ENCODE measurements at places on chromosomes 16 and 17. TPM values are rescaled to one million over a fixed set of nuclear protein-coding genes. Genes with fewer than 3 reads are reported as not detected.

DNA sequence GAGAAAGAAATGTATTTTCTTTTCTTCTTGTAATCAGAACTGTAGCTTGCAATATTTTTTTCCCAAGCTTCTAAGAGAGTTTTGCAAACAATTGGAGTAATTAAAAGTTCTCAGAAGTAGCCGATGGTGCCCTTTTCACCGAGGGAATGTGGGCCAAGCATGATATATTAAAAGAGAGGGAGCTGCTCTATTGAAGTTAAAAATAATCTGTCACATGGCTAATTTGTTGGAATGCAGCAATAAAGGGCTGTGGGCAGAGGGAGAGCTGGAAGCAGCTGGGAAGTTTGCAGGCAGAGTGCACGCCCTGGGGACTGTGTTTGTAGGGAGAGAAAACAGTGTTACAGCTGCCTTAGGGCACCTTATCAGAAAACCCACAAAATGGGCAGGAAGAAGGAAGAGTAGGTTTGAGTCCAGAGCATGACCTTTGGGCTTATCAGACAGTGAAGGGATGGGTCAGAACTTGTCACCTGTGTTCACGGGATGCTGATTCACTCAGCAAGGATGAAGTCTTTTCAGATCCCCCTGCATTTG is 18.5 kb upstream of the TERF2 start:
- peak; percentile 31 for DNase-seq

GRCh38 chr16:27333549-27333948 is 19.8 kb downstream of the IL4R start:
- no peak for DNase-seq

DNA sequence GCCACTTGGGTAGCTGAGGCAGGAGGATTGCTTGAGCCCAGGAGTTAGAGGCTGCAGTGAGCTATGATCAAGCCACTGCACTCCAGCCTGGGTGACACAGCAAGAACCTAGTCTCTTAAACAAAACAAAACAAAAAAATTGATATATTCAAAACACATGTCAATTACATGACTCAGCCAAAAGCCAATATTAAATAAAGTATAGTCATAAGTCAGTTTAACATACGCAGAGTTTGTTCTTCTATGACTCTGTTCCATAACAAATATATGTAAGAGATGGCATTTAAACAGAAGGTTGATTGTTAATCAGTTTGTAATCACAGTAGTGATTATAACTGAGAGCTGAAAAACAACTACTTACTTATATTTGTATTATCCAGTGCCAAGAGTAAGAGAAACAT is 106.5 kb downstream of the CDH8 start:
- DNase-seq, result no peak

RAB26 gene
- 4.4 TPM for total RNA-seq

CACNG3 gene
- not detected for total RNA-seq

DNA sequence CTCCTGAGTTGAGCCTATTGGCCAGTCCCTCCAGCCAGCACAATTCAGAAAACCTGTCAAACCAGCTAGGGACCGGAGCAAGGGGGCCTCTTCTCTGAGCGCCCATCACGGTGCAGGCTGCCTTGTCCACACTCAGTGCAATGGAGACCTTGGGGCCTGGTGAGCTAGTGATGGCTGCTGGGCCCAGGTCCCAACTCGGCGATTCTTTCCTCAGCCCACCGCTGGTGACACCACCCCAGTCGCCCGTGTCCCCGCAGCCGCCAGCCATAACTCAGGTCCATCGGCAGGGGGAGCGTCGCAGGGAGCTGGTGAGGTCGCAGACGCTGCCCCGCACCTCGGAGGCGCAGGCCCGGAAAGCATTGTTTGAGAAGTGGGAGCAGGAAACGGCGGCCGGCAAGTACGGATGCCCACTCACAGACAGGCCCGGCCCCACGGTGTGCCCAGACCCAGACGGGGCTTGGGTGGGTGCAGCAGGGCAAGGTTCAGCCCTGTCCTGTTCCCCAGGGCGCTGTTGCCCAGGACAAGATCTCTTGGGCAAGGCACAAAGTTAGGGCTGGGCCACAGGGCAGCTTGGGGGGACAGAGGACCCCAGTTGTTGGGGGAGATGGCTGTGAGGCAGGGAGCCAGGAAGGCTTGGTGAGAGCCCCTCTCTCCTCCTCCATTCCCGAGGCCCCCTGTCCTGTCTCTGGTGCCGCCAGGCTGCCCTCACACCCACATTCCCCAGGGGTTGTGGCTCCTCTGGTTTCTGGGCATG is 10.8 kb downstream of the SMTNL2 start:
- DNase-seq, result peak; percentile 85

GNAO1 gene
- 1.9 TPM for total RNA-seq

DNA sequence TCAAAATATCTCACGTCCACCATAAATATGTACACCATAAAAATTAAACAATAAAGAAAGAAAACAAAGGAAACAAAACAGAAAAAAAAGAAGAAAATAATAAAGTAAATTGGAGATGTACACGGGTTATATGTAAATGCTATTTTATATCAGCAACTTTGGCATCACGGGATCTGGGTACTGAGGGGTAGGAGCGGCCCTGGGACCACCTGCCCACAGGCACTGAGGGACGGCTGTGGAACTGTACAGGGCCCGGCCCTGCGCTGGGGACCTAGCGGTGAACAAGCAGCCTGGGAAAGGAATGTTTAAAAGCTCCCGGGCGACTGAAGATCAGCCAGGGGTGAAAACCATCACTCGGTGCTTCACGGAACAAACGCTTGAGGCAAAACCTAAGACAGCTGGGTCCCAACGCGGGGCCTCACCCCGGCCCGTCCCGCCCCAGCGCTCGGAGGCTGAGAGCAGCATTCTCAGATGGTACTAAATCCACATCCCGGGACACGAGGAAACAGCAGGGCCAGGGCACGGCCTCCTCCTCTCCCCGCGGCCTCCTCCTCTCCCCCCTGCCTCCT is 31.2 kb downstream of the NXN start:
- peak; percentile 73 for DNase-seq

GRCh38 chr16:86864586-86864985 is 286.2 kb downstream of the FOXL1 start:
- DNase-seq, result no peak

- no peak for DNase-seq
Measured at GRCh38 chr17:68987966-68988365, 32.8 kb upstream of the ABCA8 start.

DNA sequence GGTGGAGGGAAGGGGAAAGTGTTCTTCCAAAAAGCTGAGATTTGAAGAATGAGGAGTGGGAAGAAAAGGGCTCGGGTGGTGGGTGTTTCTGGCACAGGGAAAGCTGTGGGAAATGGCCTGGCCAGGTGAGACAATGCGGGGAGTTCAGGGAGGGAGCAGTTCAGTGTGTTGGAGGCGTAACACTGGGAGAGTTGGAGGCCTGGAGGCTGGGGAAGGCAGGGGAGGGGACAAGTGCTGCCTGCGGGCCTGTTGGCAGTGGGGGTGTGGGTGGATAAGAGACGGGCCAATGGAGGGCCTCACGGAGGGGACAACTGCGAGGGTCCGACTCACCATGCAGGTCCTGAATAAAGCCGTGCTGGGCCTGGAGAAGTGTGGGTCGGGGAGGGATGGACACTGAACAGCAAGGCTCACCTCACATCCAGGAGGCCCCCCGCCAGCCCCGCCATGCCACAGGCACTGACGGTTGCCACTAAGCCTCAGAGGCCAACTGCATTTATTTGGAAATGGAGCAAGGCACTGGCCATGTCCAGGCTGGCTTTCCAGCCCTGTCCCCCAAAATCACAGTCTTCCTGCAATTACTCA is 17.8 kb upstream of the KRT19 start:
- DNase-seq, result no peak

- no peak for DNase-seq
Measured at GRCh38 chr17:1725642-1726511, 1.4 kb downstream of the WDR81 start.

DNA sequence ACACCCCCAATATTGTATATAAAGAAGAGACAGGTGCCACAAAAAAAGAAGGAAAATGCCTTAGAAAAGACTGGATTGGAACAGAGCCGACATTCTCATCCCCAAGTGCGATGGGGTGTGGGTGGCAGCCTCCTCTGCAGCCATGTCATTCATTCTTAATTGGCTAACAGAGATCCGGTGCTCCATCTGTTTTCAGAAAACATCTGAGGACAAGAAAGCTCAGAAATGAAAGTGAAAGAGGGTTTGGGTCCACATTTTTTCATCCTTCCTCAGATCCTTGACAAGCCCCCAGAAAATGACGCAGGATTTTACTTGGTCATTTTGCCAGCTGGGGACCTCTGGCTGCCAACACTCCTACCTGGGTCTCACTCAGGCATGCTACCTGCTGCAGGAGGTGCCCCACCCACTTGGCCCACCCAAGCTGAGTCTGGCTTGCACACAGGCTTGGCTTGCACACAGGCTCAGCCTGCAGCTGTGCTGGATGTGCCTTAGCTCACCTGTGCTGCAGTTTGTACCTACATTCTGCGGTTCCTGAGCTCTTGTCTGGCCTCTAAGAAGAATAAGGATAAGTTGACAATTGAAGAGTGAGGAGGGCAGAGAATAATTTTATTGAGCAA is 21.9 kb downstream of the KIF2B start:
- DNase-seq, result no peak

SLC16A11 gene
- total RNA-seq, result not detected

Data from neural progenitor cell (in vitro differentiated cells).